H1 (cell line): ENCODE measurements at places on chromosomes 6 and 20.

- H3K4me1 ChIP-seq: no peaks in the 10 kb centered on the region
- no peaks in the 10 kb centered on the region for H3K27me3 ChIP-seq
- no peak overlapping the region for H3K27ac ChIP-seq
Measured at GRCh38 chr20:57891014-57891413, 181.2 kb upstream of the PMEPA1 start.

- no peak overlapping the region for H3K4me3 ChIP-seq
- H3K4me1 ChIP-seq: no peaks in the 10 kb centered on the region
- no peak overlapping the region for H3K27ac ChIP-seq
- H3K27me3 ChIP-seq: no peaks in the 10 kb centered on the region
Measured at GRCh38 chr6:170459451-170459850, 93.7 kb downstream of the PSMB1 start.

- H3K36me3 ChIP-seq: no peaks in the 10 kb centered on the region
- DNase-seq: no peak
- no peak overlapping the region for H3K27ac ChIP-seq
- H3K4me3 ChIP-seq: no peak overlapping the region
- peaks cover 22% of the 10 kb centered on the region for H3K4me1 ChIP-seq
Measured at GRCh38 chr6:157845493-157846259, 22.6 kb downstream of the SNX9 start.

GRCh38 chr6:112909781-112910180 is 562.7 kb downstream of the RFPL4B start:
- H3K36me3 ChIP-seq: no peaks in the 10 kb centered on the region
- no peak overlapping the region for H3K4me3 ChIP-seq
- H3K27ac ChIP-seq: no peak overlapping the region
- no peaks in the 10 kb centered on the region for H3K27me3 ChIP-seq
- H3K4me1 ChIP-seq: peaks cover 7% of the 10 kb centered on the region; the same call in 1 of the 2 replicates
- DNase-seq: no peak

- no peak overlapping the region for H3K4me3 ChIP-seq
- H3K4me1 ChIP-seq: no peaks in the 10 kb centered on the region
- no peak overlapping the region for H3K27ac ChIP-seq
- no peaks in the 10 kb centered on the region for H3K27me3 ChIP-seq
- H3K36me3 ChIP-seq: no peaks in the 10 kb centered on the region
Measured at GRCh38 chr6:6412700-6413099, 92.2 kb upstream of the F13A1 start.
